Activated T-helper 1 cell treated with anti-CD3 and anti-CD28 coated beads, Interleukin-2, amount 50 U/mL, for 16 hours (primary cell): ENCODE measurements at places on chromosomes 1 and 21.

DNA sequence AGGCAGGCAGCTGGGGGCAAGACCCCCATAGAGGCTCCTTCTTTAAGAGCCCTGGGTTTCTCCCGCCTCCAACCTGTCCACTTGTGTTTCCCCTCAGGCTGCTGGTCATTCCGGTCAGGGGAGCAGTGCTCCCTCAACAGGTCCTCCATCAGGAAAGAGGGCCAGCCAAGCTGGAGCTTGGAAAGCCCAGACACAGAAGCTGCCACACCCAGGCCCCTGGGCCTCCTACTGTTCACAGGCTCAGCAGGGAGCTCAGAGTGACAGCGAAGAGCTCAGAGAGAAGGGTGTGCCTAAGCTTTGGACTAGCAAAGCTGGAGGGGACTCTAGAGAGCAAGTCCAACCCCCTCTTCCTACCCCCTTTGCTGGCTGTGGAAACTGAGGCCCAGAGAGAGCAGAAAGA, 10.3 kb upstream of the CDCP2 start:
- no peak for DNase-seq

DNA sequence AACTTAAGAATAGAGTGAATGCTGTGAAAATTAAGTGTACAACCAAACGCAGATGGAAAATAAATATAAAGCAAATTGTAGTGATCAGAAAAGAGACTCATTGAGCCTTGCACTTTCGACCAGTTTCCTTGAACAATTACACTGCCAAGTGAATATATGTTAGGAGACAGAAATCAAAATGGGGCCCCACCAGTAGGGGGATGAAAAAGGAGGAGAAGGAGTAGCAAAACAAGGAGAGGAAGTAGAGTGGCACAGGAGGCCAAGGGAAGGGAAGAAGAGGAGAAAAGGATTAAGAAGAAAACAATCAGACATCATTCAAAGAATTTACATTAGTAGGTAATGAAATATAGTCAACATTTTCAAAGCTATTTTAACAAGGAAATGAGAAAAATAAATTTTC, 1770.6 kb downstream of the PLA2G4A start:
- DNase-seq = no peak

- DNase-seq = peak; percentile 31
These were observed 125.1 kb upstream of the IPO9 start for GRCh38 chr1:201703621-201704438.

- DNase-seq = no peak
These were observed at the start of gene S100B for GRCh38 chr21:46604975-46605766. Gene S100B (minus strand): TSS chr21:46605082. CDS start chr21:46602415, 2,667 bp downstream.

DNA sequence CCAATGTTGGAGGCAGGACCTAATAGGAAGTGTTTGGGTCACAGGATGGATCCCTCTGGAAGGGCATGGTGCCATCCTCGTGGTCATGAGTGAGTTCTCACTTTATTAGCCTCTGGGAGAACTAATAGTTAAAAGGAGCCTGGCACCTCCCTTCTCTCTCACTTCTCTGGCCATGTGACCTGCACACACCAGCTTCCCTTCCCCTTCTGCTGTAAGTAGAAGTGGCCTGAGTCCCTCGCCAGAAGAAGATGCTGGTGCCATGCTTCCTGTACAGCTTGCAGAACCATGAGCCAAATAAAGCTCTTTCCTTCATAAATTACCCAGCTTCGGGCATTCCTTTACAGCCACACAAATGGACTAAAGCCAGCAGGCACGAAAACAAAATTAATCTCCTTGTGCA, 23.6 kb downstream of the ACOT7 start:
- no peak for DNase-seq

DNA sequence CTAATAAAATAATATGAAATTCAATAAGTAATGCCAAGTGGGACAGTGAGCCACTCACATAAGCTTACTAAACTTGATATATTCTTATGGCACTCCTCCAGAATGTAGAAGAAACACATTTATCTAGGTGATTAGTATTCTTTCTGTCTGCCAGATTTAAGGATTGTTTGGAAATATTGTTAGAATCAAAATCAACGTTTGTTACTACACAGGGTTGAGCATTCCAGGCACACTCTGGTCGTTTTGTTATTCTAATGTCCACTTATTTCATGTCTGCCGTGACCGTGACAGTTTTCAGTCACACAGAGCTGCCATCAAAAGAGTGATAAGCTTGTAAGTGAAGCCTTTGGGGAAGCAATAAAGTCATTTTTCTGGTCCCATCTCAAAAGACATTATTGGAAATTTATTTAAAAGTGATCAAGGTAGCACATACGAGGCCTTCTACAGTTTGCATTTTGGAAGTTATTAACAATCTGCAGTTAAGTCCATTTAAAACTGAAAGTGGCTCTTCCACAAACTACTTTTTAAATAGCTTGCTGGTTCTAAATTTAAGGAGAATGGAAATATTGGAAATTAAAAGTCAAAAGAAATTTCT, 38.0 kb downstream of the NFIA start:
- no peak for DNase-seq

GRCh38 chr1:156371553-156372264, 2.7 kb downstream of the RHBG start:
- no peak for DNase-seq

DNA sequence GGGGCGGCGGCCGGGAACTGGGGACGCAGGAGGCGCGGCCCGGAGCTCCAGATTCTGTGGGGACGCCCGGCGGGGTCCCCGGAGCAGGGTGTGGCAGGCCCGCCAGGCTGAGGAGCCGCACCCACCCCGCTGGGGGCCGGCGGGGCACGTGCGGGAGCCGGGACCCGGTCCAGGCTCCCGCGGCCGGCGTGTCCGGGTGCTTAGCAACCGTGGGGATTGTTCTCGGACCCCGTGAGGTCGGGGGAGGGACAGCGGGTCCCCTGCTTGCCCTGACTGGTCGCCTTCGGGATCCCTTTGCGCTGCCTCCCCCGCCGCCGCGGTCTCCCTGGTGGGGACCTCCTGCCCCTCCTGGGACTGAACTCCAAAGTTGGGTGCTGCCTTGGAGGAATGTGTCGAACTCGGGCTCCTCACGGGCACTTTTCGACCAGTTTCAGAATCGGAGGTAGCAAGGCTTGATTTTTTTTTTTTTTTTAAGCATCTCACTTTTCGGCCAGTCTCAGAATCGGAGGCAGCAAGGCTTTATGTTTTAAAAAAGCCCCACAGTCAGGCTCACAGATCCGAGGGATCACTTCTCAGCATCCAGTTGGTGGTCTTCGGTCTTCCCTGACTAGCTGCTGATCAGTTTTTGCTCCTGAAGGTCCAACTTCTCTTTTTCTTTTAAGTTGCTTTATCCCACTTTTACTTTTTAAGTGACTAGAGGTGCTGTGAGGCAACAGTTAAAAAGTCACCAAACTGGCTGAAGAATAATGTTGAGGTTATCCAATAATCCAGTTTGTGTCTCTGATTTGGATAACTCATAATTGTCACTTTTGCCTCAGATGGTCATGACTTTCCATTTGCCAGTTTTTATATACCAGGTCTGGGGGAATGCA, 648 bp downstream of the FAM76A start:
- no peak for DNase-seq

GRCh38 chr1:160954158-160955104, at the start of gene ITLN2:
Gene ITLN2 (minus strand): TSS chr1:160954809. CDS start chr1:160954741, 68 bp downstream.
- DNase-seq = no peak

DNA sequence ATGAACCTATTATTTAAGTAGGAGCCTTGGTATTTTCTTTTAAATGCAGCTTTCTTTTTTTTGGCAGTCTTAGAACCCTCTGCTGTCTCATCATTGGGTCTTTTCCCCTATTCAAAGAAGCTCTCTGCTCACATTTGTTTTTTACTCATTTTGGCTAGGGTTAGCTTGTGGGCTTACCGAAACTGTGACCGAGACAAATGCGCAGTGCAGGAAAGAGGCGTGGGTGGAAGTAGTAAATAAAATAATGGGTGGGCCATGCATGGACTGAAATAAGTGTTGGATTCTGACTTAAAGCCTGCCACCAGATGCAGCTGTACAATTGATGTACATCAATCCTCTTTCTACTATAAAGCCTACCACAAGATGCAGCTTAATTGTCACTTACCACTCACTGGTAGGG, 14.7 kb downstream of the XPR1 start:
- no peak for DNase-seq

DNA sequence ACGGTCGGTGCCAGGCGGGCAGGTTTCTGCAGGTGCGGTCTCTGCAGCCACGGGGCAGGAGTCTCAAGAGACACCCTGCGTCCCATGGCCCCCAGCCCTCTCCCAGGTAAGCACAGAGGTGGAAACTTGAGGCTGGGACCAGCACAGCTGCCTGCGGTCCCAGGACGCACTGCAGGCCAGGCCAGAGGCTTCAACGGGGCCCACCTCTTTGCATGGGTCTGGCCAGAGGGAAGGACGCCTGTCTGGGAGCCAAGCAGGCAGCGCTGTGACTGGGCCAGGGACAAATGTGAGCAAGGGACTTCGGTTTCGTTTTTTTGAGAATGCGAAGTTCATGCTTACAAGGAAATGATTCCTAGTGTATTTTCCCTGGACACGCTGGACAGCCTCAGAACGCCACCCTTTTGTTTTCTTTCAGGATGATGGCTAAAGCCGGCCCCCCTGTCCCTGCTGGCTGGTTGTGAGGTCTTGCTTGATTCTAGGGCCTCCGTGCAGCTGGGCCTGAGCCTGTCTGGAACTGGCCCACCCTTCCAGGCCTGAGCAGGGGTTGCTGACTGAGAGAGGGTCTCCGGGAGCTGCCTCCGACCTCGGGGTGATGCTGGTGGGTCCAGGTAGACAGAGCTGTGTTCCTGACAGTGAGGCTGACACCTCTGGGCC, 38.3 kb downstream of the MORN1 start:
- no peak for DNase-seq

- no peak for DNase-seq
These were observed 132.9 kb downstream of the SYF2 start for GRCh38 chr1:25099343-25099951.

- no peak for DNase-seq
These were observed 16.1 kb upstream of the KCNE1 start for GRCh38 chr21:34528131-34528561.

GRCh38 chr1:45640293-45640692, 16.4 kb upstream of the CCDC17 start:
- no peak for DNase-seq

GRCh38 chr21:37425001-37425400, 58.4 kb downstream of the DYRK1A start:
- DNase-seq = no peak
